ENCODE measurements at places on chromosomes 2 and 18. TPM values are rescaled to one million over a fixed set of nuclear protein-coding genes. Genes with fewer than 3 reads are reported as not detected.

- DNase-seq = no peak
Observed at GRCh38 chr18:35167332-35167731, 73.5 kb upstream of the ZNF397 start.

GRCh38 chr2:203894262-203894661 is 26.7 kb downstream of the CTLA4 start:
- no peak for DNase-seq

GRCh38 chr2:105090091-105090490 is 52.2 kb downstream of the MRPS9 start:
- DNase-seq = no peak

GRCh38 chr18:36321658-36322407 is 24.3 kb downstream of the FHOD3 start:
- no peak for DNase-seq

DNA sequence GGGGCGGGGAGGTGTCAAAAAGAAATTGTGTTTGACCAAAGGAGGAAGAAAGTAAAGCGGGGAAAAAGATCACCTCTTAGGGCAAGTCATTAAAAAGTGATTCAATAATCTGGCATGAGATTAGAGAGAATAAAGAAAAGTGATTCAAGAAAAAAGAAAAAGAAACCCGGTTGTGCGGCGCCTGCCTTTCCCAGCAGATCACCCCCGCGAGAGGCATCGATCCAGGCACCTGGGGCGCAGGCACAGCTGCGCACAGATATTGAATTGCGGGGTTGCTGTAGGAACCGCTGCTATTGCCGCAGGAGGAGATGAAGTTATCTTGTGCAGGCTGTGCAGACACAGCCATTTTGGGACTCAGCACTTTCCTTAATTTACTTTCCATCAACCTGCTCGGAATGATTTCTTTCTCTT is 71.2 kb downstream of the PLB1 start:
- no peak for DNase-seq

GRCh38 chr2:28133778-28134177 is 243.2 kb downstream of the BABAM2 start:
- no peak for DNase-seq

DNA sequence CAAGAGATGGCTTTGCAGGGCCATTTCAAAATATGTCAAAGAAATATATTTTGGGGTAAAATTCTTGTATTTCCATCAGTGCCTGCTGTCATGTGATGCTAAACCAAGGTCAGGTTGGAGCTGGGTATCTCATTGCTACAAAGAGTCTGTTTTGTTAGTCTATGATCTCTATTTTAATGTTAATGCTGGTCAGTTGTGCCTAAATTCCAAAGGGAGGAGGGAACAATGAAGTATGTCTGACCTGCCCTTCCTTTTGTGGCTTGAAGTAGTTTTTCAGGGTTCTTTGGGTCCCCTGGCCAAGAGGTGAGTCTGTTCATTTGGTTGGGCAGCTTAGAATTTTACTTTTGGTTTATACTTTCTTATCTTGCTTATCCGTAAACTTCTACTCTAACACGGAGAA is 61.6 kb upstream of the DYNAP start:
- DNase-seq = no peak

Gene TRIM54
- 218 TPM for total RNA-seq

Gene SPC25
- 0.24 TPM for total RNA-seq

Measured in cardiac septum (tissue), 1 donor.